ENCODE measurements at places on chromosomes 2 and 18.

DNA sequence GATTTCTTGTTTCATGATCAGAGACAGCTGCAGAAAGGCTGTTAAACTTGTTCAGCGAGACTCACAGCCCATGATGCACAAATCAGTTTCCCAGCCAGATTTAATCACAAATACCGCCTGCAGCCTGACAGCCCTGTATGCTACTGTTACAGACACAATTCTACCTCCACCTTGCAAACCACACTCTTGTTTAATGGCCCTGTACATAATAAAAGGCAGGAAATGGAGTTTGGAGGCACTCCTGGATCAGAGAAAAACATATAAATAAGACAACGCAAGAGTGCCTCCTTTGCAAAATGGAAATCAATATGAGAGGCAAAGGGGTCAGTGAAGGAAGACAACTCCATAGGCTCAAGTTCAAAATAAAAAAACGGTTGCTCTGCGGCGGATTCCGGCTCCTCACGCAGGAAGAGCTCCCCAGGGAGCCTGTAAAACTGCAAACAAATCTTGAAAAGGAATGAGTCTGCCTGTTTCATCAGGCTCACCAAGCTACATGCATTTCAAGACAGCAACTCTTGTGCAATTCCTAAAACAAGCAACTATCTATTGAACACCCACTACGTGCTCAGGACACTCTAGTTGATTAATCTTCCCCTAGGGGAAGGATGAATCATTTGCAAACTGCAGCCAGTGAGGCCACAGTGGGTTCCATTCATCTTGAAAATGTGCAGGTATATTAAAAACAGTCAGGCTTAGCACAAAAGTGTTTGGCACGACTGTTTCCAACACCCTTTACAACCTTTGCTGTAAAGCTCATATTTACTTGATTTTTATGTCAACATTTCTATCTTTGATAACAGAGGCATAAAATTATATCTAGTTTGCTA lies 37.5 kb downstream of the TBC1D8 start:
- DNase-seq, result no peak

GRCh38 chr2:83696838-83697237 lies 762.2 kb downstream of the SUCLG1 start:
- DNase-seq, result no peak

DNA sequence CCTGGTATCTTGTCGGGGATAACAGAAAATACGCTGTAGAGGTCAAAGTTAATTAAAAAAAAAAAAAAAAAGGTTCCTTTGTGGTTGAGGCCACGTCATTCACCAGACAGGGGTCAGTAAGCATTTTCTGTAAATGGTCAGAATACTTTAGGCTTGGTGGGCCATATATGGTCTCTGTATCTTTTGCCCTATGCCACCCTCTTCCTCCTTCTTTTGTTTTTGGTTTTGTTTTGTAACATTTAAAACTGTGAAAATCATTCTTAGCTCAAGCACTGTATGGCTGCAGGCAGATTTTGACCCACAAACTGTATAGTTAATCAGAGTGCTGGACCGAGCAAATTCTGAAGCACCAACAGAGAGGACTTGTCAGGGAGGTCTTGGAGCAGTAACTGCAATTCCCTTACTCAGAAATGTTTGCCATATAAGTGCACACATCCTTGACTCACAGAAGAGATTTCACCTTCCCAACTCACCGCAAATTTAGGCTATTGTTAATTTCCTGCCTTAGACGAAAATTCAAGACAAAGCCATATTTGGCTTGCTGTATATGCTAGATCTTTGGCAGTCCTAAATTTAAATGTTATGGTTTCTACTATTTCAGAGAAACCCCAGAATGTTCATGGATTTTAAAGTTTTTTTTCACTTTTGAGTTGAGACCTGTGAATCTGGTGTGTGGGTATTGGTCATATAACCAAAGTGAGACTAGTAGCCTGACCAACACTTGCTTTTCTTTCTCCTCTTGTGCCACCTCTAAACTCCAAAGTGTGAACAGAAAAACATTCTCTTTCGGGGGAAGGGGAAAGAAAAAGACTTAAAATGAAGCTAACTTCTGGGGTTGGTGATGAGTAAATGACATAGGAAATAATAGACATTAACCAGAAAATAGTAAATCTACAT lies 65.4 kb downstream of the DOCK10 start:
- DNase-seq, result no peak

GRCh38 chr2:60706021-60706420 lies 50.0 kb upstream of the PAPOLG start:
- DNase-seq, result no peak

- no peak for DNase-seq
Observed at GRCh38 chr2:45852450-45853150, 201.1 kb downstream of the PRKCE start.

GRCh38 chr2:415986-416610 lies 128.2 kb upstream of the ALKAL2 start:
- no peak for DNase-seq

- DNase-seq, result no peak
Observed at GRCh38 chr2:241153616-241154015, 3.3 kb downstream of the PPP1R7 start.

DNA sequence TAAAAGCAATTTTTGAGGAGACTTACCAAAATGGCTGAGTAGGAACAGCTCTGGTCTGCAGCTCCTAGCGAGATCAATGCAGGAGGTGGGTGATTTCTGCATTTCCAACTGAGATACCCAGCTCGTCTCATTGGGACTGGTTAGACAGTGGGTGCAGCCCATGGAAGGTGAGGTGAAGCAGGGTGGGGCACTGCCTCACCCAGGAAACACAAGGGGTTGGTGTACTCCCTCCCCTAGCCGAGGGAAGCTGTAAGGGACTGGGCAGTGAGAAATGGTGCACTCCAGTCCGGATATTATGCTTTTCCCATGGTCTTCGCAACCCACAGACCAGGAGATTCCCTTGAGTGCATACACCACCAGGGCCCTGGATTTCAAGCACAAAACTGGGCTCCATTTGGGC lies 419.0 kb downstream of the NUP35 start:
- no peak for DNase-seq

DNA sequence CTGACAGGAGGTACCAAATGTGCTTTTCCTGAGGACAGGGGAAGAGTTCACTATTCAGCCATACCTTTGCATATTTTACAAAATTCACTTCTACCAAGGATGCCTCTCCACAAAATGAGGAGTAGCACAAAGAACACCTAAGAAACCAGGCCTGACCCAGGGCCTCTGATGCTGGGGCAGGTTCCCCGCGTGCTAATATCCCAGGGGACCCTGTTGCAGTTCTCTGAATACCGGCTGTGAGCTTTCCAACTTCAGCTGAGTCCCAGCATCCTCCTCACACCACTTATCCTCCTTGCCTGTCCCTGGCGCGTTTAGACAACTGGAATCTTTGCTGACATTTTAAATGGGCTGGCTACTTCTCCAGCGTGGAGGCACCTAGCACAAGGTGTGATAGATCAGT lies 142.3 kb downstream of the BCL2 start:
- DNase-seq, result no peak

DNA sequence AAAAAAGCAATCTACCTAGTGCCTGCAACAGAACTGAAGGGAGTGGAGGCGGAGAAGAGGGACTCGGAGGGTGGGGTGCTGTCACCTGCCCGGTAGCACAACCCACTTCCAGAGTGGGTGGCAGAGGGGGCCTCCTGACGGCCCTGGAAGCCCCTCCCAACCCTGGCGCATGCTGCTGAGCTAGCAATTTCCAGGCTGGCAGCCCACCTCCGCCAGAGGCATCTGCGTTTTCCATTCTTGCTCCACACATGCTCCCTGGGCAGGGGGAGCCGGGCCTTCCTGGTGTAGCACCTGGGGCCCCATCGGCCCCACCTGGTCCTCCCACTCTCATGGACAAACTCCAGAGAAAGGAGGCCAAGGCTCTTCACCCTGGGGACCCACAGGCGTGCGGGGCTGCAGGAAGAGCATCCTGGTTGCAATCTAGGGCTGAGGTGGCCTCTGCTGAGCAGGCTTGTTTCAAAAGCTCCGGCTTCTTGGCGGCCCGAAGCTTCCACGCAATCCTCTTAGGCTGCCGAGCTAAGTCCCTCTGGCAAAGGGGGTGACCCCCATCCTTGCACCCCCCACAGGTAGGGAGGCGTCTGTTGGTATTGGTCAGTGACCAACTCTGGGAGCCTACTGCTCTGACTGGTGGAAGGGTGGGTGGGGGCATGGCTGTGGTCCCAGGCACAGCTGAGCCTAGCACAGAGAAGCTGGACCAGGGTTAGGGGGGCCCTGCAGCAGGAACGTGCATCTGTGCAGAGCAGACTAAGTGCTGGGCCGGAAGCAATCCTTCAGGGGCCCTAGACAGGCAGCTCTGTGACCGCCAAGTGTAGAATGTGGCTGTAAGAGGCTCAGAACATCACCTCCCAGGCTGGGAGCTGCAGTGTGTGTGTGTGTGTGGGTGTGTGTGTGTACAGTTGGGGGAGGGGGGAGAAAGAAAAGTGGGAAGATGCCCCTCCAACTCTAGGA lies 2.6 kb downstream of the HS6ST1 start:
- peak; percentile 6 for DNase-seq

- no peak for DNase-seq
Observed at GRCh38 chr18:51107598-51108305, 77.7 kb downstream of the SMAD4 start.

- no peak for DNase-seq
Observed at GRCh38 chr2:41920812-41921211, 127.0 kb upstream of the PKDCC start.

DNA sequence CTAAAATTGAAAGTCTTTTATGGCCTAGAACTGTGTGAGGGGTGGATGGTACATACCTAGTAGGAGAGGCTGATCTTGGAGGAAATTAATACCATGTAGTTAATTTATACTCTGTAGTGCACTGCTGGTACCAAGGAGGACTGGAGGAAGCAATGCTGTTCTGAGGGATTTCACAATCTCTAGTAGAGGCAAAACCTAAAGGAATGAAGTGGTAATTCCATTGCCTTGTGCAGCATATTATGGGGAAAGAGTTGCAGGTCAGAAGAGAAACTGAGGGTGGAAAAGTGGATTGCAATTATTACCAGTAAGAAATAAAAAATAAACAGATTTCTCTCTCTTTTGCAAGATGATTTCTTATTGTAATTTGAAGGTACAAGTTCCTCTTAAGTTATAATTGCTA lies 2.2 kb downstream of the ABI2 start:
- DNase-seq, result no peak
